ENCODE measurements at places on chromosomes 11 and 22.
A peak's percentile ranks its signal among the peaks of the same experiment; 100 is the strongest.

GRCh38 chr11:9001736-9002135 is 2.1 kb downstream of the NRIP3 start:
- no peak for DNase-seq

DNA sequence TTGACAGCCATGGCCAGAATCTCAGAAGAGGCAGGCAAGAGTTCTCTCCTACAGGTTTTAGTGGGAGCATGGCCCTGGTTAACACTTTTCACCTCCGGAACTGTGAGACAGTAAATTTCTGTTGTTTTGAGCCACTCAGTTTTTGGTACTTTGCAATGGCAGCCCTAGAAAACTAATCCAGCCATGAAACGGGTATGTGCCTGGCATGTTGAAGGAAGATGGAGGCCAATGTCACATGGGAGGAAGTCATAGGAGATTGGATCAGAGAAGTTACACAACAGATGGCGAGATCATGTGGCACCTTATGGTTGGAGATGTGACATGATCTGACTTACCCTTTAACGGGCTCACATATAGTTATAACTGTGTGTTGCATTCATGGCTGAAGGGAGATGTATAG is 63.2 kb upstream of the EED start:
- DNase-seq = peak; percentile 27

DNA sequence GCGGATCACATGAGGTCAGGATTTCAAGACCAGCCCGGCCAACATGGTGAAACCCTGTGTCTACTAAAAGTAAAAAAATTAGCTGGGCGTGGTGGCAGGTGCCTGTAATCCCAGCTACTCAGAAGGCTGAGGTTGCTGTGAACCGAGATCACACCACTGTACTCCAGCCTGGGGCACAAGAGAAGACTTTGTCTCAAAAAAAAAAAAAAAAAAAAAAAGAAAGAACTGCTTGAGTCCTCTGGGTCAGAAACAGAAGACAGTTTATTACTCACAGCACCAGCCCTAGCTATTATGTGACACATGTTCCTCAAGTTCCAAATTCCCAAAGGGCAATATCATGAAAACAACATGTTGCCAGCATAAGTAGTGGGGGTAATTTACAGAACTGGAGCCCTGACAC is 1014.1 kb upstream of the RAG2 start:
- no peak for DNase-seq

- no peak for DNase-seq
Measured at GRCh38 chr11:104624021-104624420, 274.2 kb downstream of the CASP12 start.

- peak; percentile 82 for DNase-seq
Measured at GRCh38 chr11:121762820-121763219, 310.1 kb upstream of the SORL1-AS1 start.

GRCh38 chr11:65778901-65779668 is 1.7 kb downstream of the AP5B1 start:
- DNase-seq = no peak

DNA sequence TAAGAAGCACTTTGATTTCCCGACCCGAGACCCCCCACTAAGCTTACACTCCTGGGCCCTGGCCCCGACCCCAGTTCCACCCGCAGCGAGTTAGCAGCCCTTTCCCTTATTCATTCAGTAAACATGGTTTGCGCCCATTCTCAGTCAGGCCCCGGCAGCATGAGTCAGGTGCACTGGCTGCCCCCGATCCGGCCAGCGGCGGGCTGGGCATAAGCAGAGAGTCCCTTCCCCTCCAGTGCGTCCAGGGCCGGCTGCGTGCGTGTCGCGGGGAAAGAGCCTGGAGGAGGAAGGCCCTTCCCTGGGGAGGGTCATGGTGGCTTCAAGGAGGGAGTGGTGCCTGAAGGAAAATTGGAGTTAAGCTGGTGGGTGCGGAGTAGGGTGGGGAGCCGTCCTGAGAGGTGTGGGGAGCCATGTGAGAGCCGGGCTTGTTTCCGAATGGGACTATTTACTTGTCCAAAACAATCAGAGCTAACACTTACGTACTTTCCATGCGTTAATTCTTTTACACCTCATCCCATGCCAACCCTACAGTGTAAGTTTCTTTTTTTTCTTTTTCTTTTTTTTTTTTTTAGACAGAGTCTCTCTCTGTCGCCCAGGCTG is 657 bp downstream of the IGHMBP2 start:
- no peak for DNase-seq

GRCh38 chr11:96070453-96070852 is 146.5 kb upstream of the MTMR2 start:
- no peak for DNase-seq

- DNase-seq = no peak
Measured at GRCh38 chr11:110490886-110491285, 61.1 kb downstream of the FDX1 start.

DNA sequence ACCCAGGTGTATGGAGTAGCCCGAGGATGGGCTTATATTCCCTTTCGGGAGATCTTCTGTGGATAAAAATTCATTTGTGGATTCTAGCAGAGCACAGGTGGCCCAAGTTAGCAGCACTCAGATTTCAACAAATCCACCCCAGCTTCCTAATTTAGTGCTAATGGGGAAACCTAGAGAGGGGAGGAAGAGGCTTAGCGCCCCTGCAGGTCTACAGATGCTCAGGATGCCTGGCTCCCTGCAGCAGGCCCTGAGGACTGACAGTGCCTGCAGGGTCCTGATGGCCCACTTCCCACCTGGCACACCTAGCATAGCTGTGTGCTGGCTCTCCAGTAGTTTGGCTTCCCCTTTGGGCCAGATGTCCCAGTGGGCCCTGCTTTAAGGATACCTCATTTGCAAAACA is 6.5 kb downstream of the DGAT2 start:
- no peak for DNase-seq

GRCh38 chr11:108405706-108406105 is 61.6 kb downstream of the C11orf65 start:
- DNase-seq = no peak

- peak; percentile 59 for DNase-seq
Measured at GRCh38 chr22:26066534-26066933, 102.7 kb upstream of the SEZ6L start.

- no peak for DNase-seq
Measured at GRCh38 chr11:46920755-46921154, 2.4 kb upstream of the LRP4 start.

DNA sequence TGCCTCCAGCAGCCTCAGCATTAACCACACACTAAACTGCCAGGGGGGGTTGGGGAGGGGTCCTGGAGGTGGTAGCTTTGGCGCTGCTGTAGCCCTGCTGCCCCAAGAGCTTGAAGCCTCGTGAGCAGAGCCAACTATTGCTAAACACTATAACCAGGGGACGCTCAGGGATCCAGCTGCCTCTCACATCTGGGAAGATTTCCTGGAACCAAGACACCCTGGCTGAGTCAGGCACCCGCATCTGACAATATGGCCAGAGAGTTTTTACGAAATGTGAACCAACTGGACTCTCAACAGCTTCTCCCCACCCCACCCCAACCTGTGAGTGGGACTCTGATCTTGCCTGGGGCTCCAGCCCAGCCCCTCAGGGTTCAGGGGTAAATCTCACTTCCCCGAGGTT is 14.3 kb downstream of the C1QTNF6 start:
- no peak for DNase-seq

- no peak for DNase-seq
Measured at GRCh38 chr11:120021391-120021953, 116.4 kb downstream of the TRIM29 start.

DNA sequence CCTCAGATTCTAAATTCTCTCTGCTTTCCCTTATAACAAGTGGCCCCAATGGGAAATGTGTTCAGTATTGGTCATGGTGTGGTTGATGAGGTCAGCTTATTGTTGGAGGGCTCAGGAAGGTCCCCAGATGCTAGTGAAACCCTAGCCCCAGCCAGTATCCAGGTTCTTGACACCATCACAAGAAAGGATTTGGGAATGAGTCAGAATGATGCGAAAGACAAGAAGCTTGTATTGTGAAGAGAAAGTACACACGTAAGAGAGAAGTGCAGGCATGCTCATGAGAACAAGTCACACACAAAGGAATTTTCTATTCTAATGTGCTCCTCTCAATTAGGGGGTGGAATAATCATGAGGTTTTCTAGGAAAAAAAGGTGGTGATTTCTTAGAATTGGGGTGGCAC is 34.9 kb upstream of the TRPC6 start:
- DNase-seq = no peak

DNA sequence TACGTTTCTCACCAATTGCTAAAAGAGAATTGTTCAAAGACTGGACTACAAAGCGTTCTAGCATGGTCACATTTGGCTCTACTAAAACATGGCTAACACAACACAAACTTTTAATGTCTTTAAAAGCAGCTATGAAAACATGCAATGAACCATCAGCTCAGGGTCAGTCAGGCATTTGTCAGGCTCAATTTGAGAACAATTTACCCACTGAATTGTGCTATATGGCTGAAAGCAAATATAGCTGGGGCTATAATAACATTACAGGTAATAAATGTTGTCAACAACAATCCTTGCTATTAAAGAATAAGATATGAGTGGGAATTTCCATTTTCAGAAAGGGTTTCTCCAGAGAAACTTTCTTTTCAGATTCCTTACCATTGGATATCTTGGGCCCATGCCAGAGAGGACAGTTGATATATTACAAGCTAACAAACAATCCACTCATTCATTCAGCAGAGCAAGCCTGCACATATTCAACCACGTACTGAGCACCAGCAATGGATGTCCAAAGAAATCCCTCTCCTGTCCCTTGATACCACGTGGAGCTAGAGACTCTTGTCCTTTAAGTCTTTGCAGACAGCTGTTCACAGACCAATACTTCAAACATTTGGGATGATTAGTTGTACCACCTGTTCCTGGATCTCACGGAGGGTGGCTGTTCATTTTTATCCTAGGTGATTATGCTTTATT is 82.5 kb upstream of the DDI1 start:
- DNase-seq = peak; percentile 97

All from NCI-H524 (cell line).